ENCODE measurements at places on chromosomes 2 and 18.

GRCh38 chr2:160876765-160877164 is 283.5 kb upstream of the TANK start:
- no peak for DNase-seq

- no peak for DNase-seq
These were observed 71.8 kb downstream of the ASAP2 start for GRCh38 chr2:9278439-9278838.

GRCh38 chr2:16513626-16514025 is 152.0 kb downstream of the CYRIA start:
- DNase-seq: no peak

- no peak for DNase-seq
These were observed 4.4 kb downstream of the ANKRD29 start for GRCh38 chr18:23658285-23658684.

- DNase-seq: no peak
These were observed 39.8 kb downstream of the ADCYAP1 start for GRCh38 chr18:944440-944839.

DNA sequence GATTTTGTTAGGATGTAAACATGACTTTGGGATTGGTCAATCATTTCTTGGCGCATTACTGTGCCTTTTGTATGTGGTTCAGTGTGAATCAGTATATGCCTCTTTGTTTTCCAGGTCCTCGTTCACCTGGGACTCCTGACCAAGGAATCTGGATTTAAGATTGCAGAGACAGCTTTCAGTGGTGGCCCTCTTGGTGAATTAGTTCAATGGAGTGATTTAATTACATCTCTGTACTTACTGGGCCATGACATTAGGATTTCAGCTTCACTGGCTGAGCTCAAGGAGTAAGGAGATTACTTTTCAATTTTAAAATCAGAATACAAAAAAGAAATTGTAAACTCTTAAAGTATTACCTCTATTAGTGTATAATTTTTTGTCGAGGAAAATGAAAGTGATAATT is 87.6 kb downstream of the MGAT5 start:
- DNase-seq: no peak

DNA sequence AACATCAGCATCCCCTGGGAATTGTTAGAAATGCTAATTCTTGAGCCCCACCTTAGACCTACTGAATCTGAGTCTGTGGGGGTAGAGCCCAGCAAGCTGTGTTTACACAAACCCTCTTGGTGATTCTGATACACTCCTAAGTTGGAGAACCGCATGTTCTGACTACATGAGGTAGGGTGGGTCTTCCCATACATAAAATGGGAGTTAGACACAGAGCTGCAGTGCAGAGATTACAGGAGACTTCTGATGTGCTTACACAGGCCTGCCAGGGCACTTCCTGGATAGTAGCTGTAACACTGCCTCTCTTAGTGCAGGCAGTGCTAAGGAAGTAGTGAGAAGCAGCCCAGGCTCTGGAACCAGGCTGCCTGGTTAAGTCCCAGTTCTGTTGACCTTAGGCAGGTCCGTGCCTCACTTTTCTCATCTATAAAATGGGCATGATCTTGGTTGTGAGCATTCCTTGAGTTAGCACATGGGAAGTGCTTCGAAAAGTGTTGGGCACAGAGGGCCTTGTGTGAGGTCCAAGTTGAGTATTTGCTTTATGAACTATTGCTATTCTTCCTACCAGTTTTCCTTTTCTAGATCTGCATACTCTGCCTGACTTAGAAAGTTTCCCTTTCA is 67.3 kb downstream of the GLI2 start:
- DNase-seq: no peak

DNA sequence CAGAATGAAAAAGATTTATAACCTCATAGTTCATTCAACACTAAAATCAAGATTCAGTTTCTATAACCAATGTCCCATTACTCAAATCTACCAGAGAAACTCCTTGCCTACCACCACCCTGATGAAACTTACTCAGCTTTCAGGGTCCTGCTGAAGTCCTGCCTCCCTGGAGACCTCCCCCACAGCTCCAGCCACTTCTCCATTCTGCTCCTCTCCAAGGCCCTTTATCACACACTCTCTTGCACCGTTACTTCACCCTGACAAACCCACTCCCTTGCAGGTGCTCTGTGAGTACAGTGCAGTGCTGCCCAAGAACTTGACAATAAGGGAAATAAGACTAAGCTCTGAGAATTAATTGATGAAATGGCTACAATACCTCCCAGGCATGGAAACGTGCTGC is 83.5 kb upstream of the CDCA7 start:
- no peak for DNase-seq

DNA sequence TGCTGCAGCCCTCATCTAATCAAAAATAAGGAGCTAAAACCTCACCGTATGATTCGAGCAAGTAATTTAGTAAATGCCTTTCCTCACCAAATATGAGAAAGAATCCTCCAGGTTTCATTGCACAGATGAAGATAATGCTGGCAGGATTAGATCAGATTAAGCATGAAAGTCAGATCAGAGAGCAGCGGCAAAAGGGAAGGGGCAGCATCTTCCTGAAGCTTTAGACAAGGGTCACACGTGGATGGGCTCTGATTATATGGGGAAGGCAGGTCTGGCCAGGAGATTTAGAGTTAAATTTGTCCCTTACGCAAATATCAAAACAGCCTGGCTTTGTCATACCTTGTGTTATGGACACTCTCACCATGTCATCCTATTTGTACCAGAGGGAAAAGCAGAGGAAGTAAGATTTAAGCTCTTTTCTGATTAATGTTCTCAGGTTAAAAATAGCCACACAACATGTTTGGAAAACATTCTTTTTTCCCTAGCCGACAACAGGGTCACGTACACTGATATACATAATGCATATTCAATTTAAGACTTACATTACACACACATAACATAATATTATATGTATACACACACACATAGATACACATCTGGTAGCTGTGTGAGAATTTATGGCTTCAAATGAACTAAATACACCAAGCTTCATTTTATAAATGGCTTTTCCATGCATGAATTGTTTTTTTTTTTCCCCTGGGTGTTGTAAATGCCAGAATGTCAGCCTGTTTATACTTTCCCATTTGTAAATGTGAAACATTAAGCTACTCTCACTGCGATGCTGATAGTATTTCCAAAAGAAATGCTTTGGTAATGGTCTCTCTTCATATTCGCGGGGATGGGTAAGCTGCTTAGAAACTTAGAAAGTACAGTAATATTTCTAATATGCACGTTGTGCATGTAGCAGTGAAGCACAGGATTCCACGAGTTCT is 196.3 kb upstream of the SIX3 start:
- DNase-seq: no peak

DNA sequence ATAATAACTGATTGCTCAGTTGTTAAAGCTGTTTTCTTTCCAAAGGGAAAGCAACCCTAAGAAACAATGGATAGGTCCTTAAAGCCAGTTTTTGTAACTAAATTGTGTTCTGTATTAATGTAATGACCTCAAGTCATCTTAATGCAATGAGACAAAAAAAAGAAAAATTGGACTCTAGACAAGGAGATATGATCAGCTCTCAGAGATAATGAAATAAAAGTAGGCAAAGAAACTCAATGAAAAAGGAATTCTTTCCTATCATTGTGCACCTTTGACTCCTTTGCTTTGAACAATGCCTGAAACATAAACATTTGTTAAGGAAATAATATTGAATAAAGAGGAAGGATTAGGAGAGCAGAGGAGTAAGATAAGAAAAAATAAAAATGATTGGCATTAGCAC is 86.1 kb downstream of the RIT2 start:
- DNase-seq: no peak

DNA sequence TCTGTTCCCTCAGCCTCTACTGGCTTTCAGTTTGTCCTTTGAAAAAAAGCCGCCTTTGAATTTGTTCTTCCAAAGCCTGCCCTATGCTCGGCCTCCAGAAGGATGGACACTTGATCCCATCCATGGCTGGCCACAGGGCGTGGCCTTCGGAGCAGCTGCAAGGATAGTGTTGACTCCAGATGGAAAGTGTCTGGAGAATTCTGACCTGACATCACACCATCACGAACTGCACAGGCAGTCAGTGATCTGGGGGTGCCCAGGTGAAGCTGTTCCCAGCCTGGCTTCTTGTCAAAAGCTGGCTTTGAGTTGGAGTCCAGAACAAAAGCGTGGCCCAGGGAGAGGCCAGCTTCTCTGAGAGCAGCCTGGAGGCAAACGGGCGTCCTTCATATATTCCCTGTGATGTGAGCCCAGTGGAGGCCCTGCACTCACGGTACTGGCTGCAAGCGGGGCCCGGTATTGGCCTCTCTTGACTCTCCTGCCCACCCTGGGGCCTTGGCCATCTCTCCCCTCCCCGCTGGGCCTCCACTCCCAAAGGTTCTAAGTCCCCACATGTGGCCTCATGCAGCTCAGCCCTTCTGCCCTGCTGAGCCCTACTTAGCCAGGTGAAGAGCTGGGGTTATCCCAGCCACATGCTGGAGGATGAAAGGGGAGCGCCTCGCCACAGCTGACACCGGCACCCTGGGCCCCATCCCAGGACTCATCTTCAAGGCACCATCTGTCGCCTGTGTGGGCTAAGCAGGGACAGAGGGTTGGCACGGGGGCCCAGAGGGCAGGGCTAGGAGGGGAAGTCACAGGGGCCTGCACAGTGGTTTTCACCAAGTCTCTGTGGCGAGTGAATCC is 20.4 kb upstream of the ATOH8 start:
- DNase-seq: no peak

- DNase-seq: no peak
These were observed 49.5 kb upstream of the PLEKHM3 start for GRCh38 chr2:208074610-208075356.

GRCh38 chr2:177271981-177272666 is 7.6 kb upstream of the NFE2L2 start:
- DNase-seq: no peak

DNA sequence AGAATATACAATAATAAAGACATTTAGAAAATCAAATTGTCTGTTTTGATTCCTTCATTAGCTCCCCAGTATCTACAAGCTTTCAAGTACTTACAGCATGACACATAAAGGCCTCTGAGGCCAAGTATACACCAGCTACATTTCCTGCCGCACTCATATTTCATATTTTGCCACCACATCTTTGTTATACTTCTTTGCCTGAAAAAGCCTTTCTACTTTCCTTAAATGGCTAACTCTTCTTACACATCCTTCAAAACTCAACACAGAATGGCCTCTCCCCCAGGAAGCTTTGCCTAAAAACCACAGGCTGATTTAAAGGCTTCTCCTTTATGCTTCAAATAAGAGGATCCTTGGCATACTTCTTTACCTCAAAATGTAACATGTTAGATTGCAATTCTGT is 4.5 kb downstream of the STK17B start:
- no peak for DNase-seq

- no peak for DNase-seq
These were observed 41.5 kb upstream of the TMEM131 start for GRCh38 chr2:98037206-98037605.

DNA sequence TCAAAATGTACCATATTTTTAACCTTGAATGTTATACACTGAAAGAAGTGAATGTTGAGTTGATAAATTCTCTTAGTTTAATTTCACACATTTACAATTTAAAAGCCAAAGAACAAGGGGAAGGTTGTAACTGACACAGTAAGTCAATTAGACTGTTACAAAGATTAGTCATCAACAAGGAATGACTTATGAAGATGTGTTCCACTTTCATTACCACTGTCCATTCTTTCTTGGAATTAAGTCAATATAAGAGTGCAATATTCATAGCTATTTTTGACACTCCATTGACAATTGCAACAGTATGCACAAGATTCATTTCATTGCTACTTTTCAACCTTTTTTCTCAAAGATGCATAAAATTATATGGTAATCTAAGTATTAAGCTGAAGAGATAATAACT is 291.3 kb downstream of the RIT2 start:
- DNase-seq: no peak

DNA sequence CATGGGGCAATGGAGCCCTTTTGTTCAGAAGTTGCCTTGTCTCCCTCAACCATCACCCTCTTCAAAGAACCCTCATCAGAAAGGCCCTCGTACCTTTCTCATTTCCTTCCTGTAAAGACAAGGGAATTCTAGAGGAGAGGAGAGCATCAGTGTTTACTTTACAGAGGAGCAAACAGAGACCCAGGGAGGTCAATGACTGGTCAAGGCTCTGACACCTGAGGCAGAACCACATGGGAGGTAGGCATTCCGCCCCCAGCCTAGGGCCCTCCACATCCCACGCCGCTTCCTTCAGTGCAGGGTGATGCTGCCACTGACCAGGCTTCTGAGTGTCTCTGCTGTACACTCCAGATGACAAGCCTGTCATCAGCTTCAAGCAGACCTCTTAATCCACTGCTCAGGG is 104.7 kb downstream of the NRP2 start:
- DNase-seq: no peak

GRCh38 chr2:8605351-8606065 is 76.3 kb upstream of the ID2 start:
- DNase-seq: no peak

DNA sequence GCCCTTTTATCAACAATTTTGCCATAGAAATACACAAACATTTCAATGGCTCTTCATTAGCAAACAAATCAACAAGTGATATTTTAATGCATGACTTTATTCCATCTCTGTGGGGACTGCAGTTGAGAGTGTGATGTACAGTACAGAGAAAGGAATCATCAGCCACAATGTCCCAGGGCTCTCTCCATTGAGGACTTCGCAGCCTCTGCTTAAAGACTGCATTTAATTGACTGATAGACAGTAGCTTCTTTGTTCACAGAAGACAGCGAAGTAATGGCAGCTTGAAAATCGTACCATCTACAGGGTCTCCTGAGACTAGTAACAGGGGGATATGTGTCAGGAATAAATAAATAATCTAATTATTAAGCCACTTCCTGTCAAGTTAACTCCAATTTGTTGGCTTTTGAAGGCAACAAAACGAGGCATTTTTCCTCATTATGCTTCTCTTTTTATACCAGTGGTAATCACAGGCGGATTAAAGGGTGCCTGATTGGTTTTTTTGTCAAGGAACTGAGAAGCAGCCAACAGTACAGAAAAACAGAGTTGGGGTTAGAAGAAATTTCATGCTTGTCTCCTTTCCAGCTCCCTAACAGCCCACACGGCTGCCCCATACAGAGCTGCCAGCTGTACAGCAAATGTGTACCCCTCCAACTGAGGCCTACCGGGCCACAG is 164.3 kb downstream of the ZNF521 start:
- DNase-seq: no peak

DNA sequence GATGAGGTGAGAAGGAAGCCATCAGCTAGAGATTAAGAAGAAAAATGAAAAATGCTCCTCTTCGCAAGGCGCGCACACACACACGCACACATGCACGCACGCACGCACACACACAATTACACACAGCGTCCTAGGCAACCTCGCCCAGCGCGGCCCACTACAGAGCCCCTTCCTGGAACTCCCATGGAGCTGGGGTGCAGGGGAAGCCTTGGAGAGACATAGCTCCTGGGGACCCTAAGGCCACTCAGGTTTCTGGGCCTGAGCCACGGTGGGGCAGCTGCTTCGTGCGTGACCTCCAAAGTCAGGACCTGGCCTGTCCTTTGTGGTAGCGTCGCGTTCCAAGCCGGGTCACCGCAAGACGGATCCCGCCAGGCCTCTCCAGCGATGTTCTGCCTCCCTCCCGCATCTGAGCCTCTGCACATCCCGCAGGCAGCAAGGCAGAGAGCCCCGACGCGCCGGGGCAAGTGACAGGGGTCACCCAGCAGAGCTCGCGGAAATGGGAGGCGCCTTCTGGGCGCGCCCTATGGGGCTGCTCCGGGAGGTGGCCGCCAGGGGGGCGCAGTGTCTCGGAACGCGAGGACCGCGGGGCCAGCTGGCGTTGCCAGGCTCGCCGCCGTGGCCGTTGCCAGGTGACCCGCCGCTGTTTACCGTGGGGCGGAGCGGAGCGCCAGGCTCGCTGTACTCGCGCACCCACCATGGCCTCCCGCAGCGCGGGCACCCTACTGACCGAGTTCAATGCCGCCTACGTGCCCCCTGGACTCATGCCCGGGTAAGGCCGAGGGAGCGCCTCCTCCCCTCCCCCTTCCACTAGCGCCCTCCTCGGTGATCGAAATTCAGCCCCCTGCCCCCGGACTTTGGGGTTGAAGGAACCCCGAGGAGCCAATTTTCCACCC is 79.0 kb downstream of the CIB4 start:
- DNase-seq: no peak

Measured in stimulated activated CD8-positive, alpha-beta memory T cell treated with anti-CD3 and anti-CD28 coated beads, Interleukin-15, amount 100 ng/mL, for 4 hours (primary cell).